ENCODE measurements at places on chromosomes 11 and 22.
A peak's percentile ranks its signal among the peaks of the same experiment; 100 is the strongest.

DNA sequence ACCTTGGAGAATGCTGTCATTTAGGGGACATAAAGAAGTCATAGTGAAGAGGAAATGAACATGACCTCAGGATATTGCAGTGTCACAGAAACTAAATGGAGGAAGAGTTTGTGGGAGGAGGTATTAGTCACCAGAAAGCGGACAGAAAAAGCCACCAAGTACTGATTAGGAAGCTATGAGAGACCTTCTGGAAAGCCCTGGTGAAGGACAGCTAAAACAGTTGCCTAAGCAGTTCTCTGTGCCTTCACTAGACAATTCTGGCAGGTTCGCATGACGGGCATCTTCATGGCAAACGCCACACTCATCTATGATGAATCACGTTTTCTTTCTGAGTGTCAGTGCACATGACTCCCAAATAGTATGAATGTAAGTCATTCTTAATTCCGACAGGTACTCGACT lies 325.8 kb downstream of the C11orf87 start:
- 0 out of 2 replicates have a peak, but pooled peaks cover 3% of the 10 kb centered on the region for H3K4me1 ChIP-seq
- H3K27me3 ChIP-seq, result no peaks in the 10 kb centered on the region
- no peak overlapping the region for H3K4me3 ChIP-seq

DNA sequence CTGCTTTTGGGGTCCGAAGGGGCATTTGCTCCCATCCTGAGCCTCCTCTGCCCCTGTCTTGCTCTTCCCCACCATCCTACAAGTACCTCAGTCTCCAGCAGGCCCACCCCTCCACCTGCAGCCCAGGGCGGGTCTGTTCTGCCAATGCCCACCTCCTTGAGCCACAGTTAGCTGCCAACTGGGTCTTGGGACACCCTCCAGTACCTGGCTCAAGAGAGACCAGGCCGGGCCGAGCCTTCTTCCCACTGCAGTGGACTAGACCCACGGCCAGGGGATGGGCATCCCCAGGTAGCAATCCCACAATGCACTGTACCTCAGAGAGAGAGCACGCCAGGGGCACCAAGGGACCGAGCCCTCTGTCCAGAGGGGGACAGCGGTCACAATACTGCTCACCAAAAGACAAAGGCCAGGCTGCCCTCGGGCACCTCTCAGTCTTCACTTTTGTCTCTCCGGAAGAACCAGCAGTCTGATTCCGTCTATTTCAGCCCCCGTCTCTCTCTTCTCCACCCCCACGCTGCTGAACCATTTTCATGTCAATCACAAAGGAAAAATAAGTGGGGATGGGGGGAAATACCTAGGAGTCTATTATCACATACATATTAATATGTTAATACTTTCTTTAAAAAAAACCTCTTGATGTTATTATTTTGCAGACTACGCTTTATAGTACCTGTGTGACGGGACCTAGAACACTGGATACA lies 51.7 kb downstream of the SYT13 start:
- no peak overlapping the region for H3K4me3 ChIP-seq
- peaks cover 4% of the 10 kb centered on the region for H3K4me1 ChIP-seq
- peaks cover 12% of the 10 kb centered on the region for H3K27me3 ChIP-seq
- DNase-seq, result no peak
- no peaks in the 10 kb centered on the region for H3K36me3 ChIP-seq

GRCh38 chr22:38504731-38505540 lies 1.2 kb downstream of the DDX17 start:
- H3K27ac ChIP-seq, result peak overlapping the region; percentile 96
- H3K27me3 ChIP-seq, result no peaks in the 10 kb centered on the region
- peak overlapping the region; percentile 98 for H3K4me3 ChIP-seq
- DNase-seq, result no peak
- peaks cover 55% of the 10 kb centered on the region for H3K36me3 ChIP-seq
- peaks cover 45% of the 10 kb centered on the region for H3K4me1 ChIP-seq

- H3K27me3 ChIP-seq, result peaks cover 11% of the 10 kb centered on the region
- no peaks in the 10 kb centered on the region for H3K4me1 ChIP-seq
- peaks cover 65% of the 10 kb centered on the region for H3K36me3 ChIP-seq
- no peak within 1 kb of the TSS for H3K4me3 ChIP-seq
- no peak for DNase-seq
Observed at GRCh38 chr11:55819330-55819729, at the start of gene OR5D18. OR5D18 (plus strand) TSS chr11:55819630; CDS start chr11:55819630, 0 bp downstream.

GRCh38 chr11:125941619-125942611 lies 3.9 kb upstream of the VSIG10L2 start:
- H3K27me3 ChIP-seq, result no peaks in the 10 kb centered on the region
- H3K27ac ChIP-seq, result peak overlapping the region; percentile 45
- H3K4me3 ChIP-seq, result no peak overlapping the region
- DNase-seq, result peak; percentile 91

DNA sequence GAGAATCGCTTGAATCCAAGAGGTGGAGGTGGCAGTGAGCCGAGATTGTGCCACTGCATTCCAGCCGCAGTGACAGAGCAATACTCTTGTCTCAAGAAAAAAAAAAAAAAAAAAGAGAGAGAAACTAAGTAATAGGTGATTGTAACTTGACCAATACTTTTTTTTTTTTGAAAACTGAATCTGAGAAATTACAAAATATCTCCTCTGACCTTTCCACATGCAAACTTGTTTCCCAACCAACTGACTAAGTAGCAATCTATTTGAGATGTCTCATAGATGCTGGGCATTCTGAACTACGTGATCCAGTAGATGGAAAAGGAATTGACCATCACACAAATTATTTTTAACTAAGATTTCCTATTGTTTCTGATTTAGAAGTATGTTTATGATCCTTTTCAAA lies 407.3 kb upstream of the CHORDC1 start:
- no peaks in the 10 kb centered on the region for H3K36me3 ChIP-seq
- no peaks in the 10 kb centered on the region for H3K4me1 ChIP-seq
- H3K27ac ChIP-seq, result no peak overlapping the region
- no peak overlapping the region for H3K4me3 ChIP-seq

Measured in WTC11 (cell line).